ENCODE measurements at places on chromosomes 13 and 19.
A peak's percentile ranks its signal among the peaks of the same experiment; 100 is the strongest.

DNA sequence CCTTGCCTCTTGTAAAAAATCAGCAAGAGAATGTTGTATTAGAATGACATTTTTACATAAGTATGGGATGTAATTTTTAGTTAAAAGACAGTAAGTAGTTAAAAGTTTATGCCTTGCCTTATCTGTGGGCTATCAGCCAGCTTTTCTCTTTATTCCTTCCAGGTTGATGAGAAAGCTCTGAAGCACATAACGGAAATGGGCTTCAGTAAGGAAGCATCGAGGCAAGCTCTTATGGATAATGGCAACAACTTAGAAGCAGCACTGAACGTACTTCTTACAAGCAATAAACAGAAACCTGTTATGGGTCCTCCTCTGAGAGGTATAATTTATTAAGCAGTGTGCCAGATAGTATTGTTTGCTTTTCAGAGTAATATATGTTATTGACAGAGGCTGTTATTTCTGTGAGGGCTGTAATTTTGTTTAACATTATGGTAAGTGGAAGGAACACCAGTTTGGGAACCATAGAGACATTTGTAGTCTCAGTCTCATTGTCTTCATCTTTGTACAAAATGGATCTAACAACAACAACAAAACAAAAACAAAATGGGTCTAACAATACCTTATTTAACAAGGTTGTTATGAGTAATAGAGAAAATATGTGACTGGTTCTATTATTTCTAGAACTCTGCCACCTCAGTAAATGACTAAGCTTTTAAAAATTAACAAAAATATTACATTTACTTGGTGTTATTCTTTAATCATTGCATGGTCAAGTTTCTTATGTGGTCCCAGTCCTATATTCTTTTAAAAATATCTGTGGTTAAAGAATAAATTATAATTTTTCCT lies 112.8 kb downstream of the TDRD3 start:
- DNase-seq = no peak

- peak; percentile 44 for DNase-seq
These were observed 558 bp downstream of the MZT1 start for GRCh38 chr13:72726726-72727416.

DNA sequence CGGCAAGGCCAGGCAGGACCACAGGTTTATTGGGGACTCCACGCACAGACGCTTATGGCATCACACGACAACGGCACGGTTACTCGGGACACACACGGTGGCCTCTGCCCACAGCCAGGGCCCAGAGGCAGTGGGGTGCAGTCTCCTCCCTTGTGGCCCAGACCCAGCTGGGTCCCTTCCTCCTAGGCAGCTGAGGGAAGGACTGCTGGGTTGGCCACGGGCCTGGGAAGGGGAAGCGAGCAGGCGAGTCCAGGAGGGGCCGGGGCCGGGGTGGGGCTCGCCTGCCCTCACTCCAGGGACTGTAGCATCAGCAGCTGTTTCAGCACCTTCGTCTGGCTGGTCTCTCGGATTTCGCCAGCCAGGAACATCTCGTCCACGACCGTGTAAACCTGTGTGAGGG lies 12.5 kb downstream of the AP2S1 start:
- no peak for DNase-seq

DNA sequence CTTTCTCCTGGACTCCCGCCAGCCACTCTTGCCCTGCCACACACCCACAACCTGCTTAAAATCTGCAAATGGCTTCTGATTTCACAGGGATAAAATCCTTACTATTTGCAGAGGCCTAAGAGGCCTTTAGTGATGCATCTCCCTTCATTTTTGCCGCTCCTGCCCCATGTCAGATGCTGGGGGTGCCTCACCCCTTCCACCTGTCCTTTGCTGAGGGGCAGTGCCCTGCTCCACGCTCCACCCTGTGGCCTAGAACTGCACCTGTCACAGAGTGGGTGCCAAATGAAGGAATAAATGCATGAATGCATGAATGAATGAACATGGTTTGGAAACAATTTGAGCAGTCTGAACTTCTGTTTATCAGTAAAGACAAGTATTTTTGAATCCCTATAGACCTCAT lies 34.1 kb upstream of the UQCRFS1 start:
- DNase-seq = no peak

DNA sequence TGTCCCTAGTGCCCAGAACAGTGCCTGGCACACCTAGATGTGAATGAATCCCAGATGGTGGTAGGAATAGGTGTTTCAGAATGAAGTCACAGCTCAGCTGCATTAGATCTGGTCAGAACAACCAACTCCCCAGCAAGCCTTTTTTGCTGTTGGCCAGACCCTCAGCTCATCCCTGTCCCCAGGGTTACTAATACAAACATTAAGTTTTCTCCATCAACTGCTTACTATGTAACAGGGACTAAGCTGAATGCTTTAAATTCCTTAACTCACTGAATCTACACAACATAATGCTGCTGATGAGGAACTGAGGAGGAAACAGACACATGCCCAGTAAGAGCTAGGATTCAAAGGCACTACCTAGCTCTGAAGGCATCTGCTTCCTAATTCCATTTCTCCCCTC lies 18.8 kb downstream of the SMG9 start:
- DNase-seq = no peak

- DNase-seq = peak; percentile 66
These were observed 11.8 kb upstream of the FBN3 start for GRCh38 chr19:8161135-8161646.

GRCh38 chr13:43077906-43078305 lies 54.5 kb downstream of the DNAJC15 start:
- DNase-seq = no peak

DNA sequence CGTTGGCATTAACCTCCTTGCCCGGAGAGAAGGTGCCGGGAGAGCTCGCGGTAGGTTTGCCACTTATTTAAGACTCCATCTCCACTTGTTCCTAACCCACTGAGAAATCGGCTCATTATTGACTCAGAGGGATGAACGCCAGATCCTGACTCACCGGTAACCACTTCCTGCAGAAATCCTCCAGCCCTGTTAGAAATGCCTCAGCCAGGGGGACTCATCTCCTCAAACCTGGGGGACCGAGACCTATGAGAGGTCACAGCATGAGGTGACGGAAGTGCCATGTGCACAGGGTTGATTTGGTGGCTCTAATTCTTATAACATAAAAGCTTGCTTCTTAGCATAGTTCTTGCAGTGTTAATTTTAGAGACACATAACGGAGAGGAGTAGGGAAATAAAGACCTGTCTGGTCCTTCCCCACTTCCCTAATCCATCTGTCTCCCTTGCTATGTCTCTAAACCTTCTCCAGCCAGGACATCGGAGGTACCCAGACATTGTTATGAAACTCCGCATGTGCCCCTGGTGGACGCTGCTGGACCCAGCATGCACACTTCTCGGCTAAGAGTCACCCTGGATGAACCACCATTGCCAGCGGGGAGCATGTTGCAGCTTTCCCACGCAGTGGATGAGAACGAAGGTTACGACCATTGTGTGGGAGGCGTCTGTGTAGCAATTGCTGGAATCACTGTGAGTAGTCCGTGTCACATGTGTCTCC lies 158.9 kb downstream of the EFNB2 start:
- DNase-seq = peak; percentile 26

GRCh38 chr19:15048885-15049541 lies at the start of gene CASP14:
TSS of gene CASP14 (plus strand) at chr19:15049480. CDS start at chr19:15052252, 2,772 bp downstream.
- no peak for DNase-seq

DNA sequence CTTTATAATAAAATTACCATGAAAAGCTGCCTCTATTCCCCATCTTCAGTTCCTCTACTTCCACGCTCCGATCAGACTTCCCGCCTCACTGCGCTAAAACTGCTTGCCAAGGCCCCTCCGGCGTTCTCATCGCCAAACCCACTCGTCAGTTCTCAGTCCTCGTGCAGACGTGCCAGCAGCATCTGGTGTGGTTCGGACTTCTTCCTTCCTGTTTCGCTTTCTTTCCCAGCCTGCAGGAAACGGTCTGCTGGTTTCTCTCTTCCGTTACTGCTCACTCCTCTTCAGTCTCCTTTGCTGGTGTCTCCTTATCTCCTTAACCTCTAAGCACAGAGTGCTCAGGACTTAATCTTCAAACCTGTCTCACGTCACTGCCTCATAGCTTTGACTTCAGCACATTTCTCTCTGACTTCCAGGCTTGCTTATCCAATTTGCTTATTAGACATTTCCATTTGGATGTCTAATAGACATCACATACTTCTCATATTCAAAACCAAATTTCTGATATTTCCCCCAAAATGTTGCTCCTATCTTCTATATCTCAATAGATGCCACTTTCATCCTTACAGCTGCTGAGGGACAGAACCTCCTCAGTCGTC lies 40.3 kb downstream of the RCBTB2 start:
- DNase-seq = peak; percentile 65

- DNase-seq = no peak
These were observed 422.9 kb downstream of the PCDH9 start for GRCh38 chr13:66807251-66807650.

GRCh38 chr19:10270180-10270615 lies 722 bp upstream of the ICAM1 start:
- peak; percentile 77 for DNase-seq

DNA sequence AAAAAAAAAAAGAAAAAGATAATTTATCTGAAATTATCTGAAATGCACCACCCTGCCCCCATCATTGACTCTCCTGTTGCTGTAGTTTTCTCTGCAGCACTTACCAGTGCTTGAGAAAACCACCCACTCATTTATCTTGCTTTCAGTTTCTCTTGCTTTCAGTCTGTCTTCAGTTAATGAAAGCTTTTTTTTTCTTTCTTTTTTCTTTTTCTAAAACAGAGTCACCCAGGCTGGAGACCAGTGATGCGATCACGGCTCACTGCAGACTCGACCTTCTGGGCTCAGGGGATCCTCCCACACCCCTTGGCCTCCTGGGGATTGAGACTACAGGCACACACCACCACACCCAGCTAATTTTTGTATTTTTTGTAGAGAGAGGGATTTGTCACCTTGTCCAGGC lies 4.3 kb upstream of the ACP5 start:
- DNase-seq = peak; percentile 68

- no peak for DNase-seq
These were observed 68.4 kb upstream of the KCTD4 start for GRCh38 chr13:45269204-45269603.

DNA sequence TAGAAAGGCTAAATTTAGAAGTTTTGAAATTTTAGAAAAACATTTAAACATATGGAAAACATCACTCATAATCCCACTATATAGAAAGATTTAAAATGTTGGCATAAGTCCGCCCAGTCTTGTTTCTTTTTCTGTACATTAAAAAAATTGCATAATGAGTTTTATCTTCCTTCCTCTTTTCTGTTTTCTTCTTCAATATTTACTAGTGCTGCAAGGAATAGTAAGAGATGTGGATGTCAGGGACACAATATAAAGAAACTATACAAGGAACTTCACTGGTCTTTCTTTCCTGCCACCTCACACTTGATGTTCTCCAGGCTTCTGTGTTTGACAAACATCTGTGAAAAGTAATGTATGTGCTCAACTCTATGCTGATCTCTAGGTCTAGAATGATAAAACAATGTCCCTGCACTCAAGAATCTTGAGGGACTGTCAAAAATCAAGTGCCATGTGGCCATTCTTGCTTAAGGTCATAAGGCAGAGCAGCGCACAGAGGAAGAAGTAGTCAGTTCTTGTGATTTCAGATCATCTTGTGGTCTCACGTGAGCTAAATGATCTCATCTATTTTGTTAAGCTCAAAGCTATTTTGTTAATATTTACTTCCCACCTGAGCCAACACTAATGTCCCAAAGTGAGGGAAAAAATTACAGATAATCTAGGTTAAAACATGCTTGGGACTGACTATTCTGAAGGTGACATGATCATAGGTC lies 186.9 kb upstream of the OBI1 start:
- DNase-seq = no peak

GRCh38 chr13:43303033-43303729 lies 279.8 kb downstream of the DNAJC15 start:
- DNase-seq = no peak

DNA sequence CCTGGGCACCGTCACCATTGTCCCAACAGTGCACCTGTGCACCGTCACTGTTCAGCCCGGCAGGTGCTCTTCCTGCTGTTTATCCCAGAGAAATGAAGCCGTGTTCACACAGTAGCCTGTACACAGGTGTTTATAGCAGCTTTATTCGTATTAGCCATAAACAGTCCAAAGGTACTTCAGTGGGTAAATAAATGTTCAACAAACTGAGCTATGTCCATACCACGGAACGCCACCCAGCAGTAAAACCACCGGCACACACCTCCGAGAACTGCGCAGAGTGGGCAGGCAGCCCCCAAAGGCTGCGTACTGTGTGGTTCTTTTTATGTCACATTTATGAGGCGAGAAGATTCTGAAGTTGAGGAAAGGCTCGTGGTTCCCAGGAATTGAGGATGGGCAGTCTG lies 44.9 kb upstream of the DCUN1D2 start:
- no peak for DNase-seq

DNA sequence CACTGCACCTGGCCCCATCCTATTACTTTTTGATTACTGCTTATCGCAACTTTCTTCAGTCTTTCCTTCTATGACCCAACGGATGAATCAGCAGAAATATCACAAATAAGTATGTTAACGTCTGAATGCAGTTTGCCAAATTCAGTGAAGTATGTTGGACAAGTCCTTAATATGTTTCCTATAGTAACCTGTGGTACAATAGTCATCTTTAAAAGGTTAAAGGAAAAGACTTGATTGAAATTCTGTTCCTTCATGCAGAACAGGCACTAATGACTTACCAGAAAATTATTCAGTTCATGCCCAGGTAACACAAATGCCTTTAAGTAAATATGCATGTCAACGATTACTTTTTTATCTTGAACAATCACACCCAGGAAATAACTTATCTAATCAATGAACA lies 242.6 kb downstream of the KCTD12 start:
- DNase-seq = no peak

DNA sequence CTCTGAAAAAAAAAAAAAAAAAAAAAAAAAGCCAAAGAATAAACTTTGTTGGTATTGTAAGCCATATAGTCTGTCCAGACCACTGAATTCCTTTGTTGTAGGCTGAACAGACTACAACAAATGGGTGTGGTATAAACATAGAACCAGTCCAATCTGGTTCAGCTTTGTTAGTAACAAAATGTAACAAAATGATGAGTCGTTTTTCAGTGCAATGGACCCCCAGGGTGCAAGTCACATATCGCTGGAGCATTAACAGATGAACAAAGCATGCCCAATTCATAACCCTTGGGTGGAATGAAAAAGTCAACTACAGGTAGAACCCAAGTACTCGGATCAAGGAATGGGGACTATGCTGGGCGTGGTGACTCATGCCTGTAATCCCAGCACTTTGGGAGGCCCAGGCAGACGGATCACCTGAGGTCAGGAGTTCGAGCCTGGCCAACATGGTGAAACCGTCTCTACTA lies 13.6 kb upstream of the FCHO1 start:
- no peak for DNase-seq

DNA sequence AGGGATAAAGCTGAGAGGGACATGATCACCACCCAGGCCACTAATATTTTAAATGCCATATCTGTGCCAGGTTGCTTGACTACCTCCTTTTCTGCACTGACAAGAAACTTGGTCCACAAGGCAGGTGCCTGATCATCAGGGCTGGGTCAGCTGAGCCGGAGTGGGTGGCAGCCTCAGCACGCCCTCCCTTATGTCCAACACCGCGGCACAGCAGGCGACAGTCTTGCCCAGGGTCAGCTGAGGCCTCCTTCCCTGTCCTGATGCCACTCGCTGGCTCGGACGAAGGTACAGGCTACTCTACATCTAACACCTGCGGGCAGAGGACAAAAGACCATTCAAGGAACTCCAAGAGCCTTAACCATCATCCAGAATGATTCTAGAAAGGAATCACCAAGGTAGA lies 16.9 kb downstream of the ZC3H4 start:
- DNase-seq = no peak

Measured in stimulated activated CD4-positive, alpha-beta T cell treated with anti-CD3 and anti-CD28 coated beads, Interleukin-1b, Interleukin-23, amount 100 ng/mL, for 48 hours (primary cell).